GM10248 (cell line): ENCODE measurements at places on chromosomes 6 and 20.

DNA sequence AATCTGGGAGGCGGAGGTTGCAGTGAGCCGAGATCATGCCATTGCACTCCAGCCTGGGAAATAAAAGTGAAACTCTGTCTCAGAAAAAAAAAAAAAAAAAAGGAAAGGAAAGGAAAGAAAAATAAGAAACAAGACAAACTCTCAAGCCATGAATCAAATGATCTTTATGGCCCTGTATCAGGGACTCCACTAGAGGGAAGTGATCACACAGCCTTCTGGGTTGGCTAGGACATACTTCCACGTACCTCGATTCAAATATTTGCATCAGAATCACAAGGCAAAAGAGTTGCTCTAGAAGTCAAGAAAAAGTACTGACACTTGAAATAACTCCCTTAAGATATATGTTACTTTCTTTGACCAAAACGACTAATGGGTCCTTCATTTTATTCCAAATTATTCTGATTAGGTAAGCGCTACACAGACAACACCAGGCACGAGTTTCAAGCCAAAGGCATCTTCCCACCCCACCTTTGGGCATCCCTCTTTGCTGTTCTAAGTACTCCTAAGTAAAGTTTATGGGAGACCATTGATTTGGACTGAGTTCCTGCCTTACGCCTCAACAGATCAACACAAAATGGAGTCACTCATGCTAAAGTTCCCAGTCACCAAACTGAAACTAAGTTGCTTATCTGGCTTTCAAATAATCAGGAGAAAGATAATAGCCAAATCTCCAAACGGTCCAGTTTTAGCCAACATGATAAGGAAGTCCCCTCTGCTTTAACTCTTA, 77.5 kb upstream of the NT5E start:
- DNase-seq: peak; percentile 29

DNA sequence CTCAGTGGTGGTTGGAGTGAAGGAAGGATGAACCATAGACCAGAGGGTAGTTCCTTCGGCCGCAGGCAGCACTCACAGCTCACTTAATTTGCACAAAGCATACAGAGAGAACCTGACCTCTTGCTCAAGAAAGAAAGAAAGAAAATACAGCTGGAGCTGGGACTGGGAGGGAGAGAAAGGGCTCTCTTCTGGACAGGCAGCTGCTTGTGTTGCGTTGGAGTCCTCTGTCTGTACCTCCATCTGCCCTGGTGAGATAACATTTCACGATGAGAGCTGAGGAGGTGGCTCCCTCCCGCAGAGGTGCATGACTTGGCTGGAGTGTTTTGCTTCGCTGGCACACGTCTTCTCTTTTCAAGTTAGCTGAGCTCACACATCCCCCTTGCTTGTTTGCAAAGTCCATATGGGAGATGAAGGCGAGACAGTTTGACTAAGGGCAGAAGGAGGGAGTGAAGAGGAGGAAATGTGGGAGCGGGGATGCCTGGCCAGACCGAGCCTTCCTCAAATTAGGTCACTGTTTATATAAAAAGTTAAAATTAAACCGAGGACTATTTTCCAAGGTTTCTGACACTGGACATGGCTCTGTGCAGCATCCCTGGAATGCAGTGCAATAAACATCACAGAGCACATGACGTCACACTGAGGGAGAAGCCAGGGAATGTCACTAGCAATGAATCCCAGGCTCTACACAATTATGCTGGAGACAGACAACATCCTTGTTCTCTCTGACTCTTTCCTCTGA, 359.4 kb downstream of the CD83 start:
- DNase-seq: no peak

GRCh38 chr6:46954837-46955451, 33.2 kb upstream of the ADGRF5 start:
- no peak for DNase-seq

GRCh38 chr20:63124782-63125580, 91.0 kb downstream of the YTHDF1 start:
- DNase-seq: no peak

DNA sequence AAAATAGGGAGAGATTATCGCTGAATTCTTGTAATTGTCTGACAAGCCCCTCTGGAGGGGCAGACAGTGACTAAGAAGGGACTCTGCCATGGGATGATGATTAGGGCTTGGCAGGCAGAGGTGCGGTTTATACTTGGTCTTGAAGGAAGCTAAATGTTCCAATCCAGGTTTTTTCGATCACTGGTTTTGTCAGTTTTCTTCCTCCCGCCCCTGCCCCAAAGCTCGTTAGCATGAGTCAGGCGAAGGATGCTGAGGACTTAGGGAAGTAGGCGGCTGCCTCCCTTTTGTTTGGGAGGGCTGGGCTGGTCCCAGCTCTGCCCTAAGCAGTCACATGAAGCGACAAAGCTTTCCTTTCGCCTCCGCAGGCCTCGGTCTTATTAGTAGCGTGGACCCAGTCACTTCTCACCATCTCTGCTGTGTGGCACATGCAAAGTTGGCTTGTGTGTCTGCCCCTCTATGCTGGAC, 314.2 kb downstream of the CDC5L start:
- DNase-seq: no peak

DNA sequence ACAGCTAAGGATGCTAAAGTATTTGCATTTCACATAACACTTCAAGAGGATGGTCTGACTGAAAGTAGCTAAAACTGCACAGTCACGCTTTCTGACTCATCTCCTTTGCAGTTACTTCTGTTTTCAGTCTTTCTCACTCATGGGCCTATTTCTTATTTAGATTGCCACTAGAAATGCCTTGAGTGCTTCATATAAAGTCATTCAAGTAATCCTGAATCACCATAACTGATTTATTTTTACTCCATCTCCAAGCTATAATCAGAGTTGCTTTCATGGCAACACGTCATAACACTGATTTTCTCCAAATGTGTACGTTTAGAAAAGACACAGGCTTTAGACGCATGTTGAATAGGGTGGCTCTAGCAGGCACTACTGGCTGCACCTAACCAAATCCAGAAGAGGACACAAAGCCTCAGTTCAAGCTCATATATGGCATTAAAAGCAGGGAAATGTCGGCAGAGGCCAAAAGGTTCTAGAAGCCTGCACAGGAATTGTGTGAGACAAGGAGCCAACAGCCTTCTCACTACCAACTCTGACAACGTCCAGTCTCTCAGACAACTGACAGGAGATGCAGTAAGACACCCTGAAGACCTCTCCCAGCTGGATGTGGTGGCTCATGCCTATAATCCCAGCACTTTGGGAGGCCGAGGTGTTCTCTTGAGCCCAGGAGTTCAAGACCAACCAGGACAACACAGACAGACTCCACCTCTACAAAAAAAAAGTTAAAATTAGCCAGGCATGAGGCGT, 64.1 kb upstream of the BEND6 start:
- peak; percentile 76 for DNase-seq

- DNase-seq: no peak
These were observed 144.7 kb downstream of the ERMARD start for GRCh38 chr6:169895926-169896761.

GRCh38 chr20:60022849-60023248, 64.6 kb downstream of the CDH26 start:
- no peak for DNase-seq

DNA sequence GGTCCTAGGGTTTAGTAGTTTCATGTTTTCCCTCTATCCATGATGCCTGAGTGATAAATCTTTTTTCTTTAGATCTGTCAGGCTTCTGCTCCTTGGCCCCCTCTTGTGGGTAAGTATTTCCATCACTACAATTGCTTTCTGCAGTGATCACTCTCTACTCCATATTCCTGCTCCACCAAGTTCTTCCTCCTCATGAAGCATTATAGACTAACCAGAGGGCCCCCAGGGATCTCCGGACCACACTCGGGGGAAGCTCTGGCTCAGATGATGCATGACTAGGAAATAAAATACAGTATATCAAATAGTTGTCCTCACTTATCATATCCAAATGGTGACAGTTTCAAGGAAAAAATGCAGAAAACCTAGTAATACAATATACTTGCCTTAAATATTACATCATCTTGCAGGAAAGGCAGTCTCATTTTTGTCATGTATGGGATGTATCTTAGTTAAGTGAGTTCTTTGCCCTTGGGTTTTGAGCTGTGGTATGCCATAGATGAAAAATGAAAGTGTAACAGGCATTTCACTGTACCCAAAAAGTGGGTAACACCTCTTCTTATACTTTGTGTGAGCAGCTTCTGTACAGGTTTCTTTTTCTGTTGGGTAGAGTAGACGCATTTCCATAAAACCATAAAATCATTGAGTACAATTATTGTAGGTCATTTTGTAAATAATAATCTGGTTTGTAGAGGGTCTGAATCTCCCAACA, 200.9 kb upstream of the EYA4 start:
- peak; percentile 10 for DNase-seq
